T-helper 17 cell (primary cell): ENCODE measurements at places on chromosomes 5 and 9. TPM values are rescaled to one million over a fixed set of nuclear protein-coding genes. Genes with fewer than 3 reads are reported as not detected.

- H3K4me1 ChIP-seq = no peaks in the 10 kb centered on the region
- H3K27me3 ChIP-seq = peaks cover 25% of the 10 kb centered on the region
- H3K27ac ChIP-seq = no peak overlapping the region
- H3K4me3 ChIP-seq = no peak overlapping the region
Observed at GRCh38 chr5:169100735-169101075, 200.2 kb downstream of the SLIT3 start.

GRCh38 chr5:87007737-87008136 is 259.9 kb upstream of the RASA1 start:
- H3K27me3 ChIP-seq = peaks cover 5% of the 10 kb centered on the region
- H3K4me3 ChIP-seq = no peak overlapping the region
- H3K36me3 ChIP-seq = peaks cover 2% of the 10 kb centered on the region
- no peak overlapping the region for H3K27ac ChIP-seq

DNA sequence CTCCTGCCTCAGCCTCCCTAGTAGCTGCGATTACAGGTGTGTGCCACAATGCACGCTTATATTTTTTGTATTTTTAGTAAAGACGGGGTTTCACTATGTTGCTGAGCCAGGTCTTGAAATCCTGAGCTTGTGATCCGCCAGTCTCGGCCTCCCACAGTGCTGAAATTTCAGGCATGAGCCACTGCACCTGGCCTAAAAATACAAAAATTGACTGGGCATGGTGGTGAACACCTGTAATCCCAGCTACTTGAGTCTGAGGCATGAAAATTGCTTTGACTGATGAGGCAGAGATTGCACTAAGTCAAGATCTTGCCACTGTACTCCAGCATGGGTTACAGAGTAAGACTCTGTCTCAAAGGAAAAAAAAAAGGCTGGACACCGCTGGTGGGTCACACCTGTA is 13.1 kb upstream of the DYNC2I2 start:
- H3K4me3 ChIP-seq = no peak overlapping the region
- no peaks in the 10 kb centered on the region for H3K4me1 ChIP-seq
- no peak overlapping the region for H3K27ac ChIP-seq

- H3K4me3 ChIP-seq = no peak overlapping the region
- no peak overlapping the region for H3K27ac ChIP-seq
- H3K27me3 ChIP-seq = peaks cover 21% of the 10 kb centered on the region
- peaks cover 4% of the 10 kb centered on the region for H3K4me1 ChIP-seq
Observed at GRCh38 chr9:135239100-135239768, 151.8 kb downstream of the OLFM1 start.

- no peak for DNase-seq
- no peak overlapping the region for H3K27ac ChIP-seq
- H3K36me3 ChIP-seq = peaks cover 2% of the 10 kb centered on the region
Observed at GRCh38 chr5:141780240-141780951, 97.8 kb downstream of the PCDH1 start.

- no peak for DNase-seq
- H3K4me1 ChIP-seq = peaks cover 3% of the 10 kb centered on the region
- no peak overlapping the region for H3K27ac ChIP-seq
- no peaks in the 10 kb centered on the region for H3K36me3 ChIP-seq
Observed at GRCh38 chr5:107526270-107526937, 144.3 kb downstream of the EFNA5 start.

GRCh38 chr5:102561894-102562760 is 63.3 kb upstream of the SLCO6A1 start:
- peaks cover 15% of the 10 kb centered on the region for H3K27me3 ChIP-seq
- H3K27ac ChIP-seq = no peak overlapping the region
- H3K4me3 ChIP-seq = no peak overlapping the region
- DNase-seq = no peak
- H3K36me3 ChIP-seq = no peaks in the 10 kb centered on the region
- no peaks in the 10 kb centered on the region for H3K4me1 ChIP-seq

GRCh38 chr5:170636206-170636605 is 132.4 kb downstream of the KCNIP1 start:
- peaks cover 60% of the 10 kb centered on the region for H3K27me3 ChIP-seq
- H3K27ac ChIP-seq = no peak overlapping the region
- DNase-seq = no peak
- H3K4me1 ChIP-seq = peaks cover 25% of the 10 kb centered on the region
- no peaks in the 10 kb centered on the region for H3K36me3 ChIP-seq
- no peak overlapping the region for H3K4me3 ChIP-seq

DNA sequence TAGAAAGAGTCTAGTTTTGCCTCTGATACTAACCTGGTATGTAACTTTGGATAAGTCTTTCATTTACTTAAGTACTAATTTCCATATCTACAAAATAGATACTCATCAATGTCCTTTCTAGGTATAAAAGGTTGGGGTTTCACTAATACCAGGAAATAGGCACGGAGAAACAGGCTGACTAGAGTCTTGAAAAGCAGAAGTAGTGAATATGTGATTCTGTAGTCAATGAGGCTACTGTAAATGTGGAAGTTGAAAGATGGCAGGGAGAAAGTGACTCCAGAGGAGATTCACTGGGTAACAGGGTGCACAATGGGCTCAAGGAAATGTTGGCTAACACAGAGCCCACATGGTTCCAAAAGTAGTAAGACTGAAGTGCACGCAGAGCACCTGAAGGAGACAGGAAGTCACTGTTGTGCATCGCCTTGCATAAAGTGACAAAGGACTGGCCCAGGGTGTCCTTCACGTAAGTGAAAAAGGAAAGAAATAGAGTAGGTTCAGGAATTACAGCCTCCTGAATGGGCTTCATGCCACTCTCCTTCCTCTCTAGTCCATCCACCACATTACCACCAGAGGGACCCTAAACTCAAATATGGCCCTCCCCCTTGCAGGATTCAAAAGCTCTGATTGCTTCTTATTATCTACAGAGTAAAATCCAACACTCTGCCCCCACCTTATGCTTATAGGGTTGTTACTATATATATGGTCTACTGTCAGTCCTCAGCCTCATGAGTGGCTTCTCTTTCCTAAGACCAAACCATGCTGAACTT is 288.0 kb upstream of the SMARCA2 start:
- H3K27me3 ChIP-seq = peaks cover 30% of the 10 kb centered on the region
- H3K4me3 ChIP-seq = no peak overlapping the region
- peaks cover 2% of the 10 kb centered on the region for H3K36me3 ChIP-seq

DNA sequence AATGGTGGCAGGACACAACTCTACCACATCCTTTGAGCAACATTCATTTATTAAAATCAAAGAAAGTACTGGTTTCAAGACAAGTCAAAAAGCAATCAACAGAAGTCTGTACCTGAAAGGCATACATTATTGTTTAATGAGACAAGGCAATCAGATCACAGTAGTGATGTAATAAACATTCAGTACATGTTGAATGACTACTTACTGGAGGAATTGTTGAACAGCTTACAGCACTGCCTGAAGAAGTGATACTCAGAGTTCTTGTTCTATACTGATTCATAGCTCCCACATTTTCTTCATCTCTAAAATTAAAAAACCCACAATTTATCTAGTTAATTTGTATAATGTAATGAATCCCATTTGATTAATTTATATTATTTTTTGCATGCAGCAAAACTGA is 18.2 kb downstream of the RIOK2 start:
- H3K36me3 ChIP-seq = peaks cover 7% of the 10 kb centered on the region
- H3K27ac ChIP-seq = peak overlapping the region; percentile 63

DNA sequence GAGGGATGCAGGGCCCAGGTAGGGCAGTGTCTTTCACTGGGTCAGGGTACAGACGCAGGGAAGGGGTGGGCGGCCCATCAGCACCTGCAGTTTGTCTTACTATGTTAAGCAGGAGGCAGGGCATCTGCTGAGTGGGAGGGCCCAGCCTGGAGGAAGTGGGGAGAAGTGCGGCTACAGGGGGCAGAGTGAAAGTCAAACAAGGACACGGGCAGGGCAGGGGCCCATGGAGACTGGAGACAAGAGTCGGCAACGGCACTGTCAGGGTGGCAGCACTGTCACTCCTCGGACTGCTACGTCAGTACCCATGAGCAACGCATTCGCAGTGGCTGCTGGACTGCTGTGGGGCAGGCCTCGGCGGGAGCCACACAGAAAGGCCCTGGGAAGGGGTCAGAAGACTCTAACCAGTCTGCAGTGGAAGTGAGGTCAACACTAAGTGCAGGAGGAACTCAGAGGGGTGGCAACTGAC is 19.7 kb downstream of the CAMSAP1 start:
- peak overlapping the region; percentile 97 for H3K27ac ChIP-seq
- peaks cover 68% of the 10 kb centered on the region for H3K4me1 ChIP-seq
- peak overlapping the region; percentile 96 for H3K4me3 ChIP-seq
- H3K27me3 ChIP-seq = no peaks in the 10 kb centered on the region
- DNase-seq = peak; percentile 43
- no peaks in the 10 kb centered on the region for H3K36me3 ChIP-seq

GRCh38 chr5:172692981-172693380 is 51.9 kb downstream of the NEURL1B start:
- no peak for DNase-seq
- H3K27ac ChIP-seq = peak overlapping the region; percentile 53
- H3K4me1 ChIP-seq = peaks cover 17% of the 10 kb centered on the region

DNA sequence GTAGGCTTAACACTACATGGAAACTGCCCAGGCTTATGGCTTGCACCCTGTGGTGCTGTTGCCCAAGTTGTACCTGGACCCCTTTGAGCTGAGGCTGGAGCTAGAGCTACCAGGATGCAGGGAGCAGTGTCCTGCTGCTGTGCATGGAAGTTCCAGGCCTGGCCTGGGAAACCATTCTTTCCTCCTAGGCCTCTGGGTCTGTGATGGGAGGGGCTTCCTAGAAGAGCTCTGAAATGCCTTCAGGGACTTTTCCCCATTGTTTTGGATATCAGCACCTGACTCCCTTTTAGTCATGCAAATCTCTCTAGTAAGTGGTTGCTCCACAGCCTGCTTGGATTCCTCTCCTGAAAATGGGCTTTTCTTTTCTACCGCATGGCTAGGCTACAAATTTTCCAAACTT is 7.9 kb upstream of the HRH2 start:
- H3K27ac ChIP-seq = no peak overlapping the region
- DNase-seq = no peak
- H3K36me3 ChIP-seq = peaks cover 4% of the 10 kb centered on the region
- peaks cover 42% of the 10 kb centered on the region for H3K4me1 ChIP-seq
- H3K27me3 ChIP-seq = no peaks in the 10 kb centered on the region

DNA sequence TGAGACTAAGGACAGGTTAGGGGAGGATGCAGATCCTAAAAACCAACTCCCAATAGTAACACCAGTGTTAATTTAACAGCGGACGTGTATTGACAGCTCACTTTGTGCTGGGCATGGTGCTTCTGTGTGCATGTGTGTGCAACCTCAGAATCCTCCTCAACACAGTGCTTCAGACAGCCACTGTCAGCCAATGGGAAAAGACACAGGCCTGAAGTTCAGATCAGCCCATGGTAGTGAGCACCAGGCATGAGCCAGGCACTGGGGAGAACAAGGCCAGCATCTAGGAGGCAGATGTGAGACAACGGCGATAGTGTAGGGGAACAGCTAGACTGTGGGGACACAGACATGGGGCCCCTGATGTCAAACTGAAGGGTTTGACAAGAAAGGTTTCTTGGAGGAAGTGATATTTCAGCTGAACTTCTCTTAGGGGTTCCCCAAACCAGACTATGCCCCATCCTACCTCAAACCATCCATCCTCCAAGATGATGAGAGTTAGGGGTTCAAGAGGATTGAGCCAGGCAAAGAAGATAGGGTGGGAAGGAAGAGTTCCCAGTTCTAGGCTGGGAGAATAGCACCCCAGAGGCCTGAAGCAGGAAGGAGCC is 71.5 kb upstream of the PSD2 start:
- no peaks in the 10 kb centered on the region for H3K4me1 ChIP-seq
- DNase-seq = no peak
- no peaks in the 10 kb centered on the region for H3K36me3 ChIP-seq
- H3K4me3 ChIP-seq = no peak overlapping the region

DNA sequence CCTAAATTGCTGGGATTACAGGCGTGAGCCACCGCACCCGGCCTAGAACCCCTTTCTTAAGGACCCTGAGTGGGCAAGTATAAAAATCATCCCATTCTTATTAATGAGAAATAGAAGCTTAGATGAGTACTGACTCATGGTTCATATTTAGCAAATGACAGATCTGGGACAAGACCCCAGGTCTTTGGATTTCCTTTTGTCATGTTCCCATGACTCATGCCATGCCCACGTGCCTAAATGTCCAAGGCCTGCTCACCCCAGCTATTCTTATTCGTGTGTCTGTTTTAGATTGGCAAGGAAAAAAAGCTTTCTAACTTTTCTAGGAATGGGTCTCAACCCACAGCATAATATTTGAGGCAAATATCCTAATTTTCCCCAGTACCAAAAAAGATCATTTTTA is 57.7 kb upstream of the RPS23 start:
- no peak overlapping the region for H3K27ac ChIP-seq
- no peak overlapping the region for H3K4me3 ChIP-seq
- no peaks in the 10 kb centered on the region for H3K36me3 ChIP-seq
- DNase-seq = no peak
- no peaks in the 10 kb centered on the region for H3K4me1 ChIP-seq

DNA sequence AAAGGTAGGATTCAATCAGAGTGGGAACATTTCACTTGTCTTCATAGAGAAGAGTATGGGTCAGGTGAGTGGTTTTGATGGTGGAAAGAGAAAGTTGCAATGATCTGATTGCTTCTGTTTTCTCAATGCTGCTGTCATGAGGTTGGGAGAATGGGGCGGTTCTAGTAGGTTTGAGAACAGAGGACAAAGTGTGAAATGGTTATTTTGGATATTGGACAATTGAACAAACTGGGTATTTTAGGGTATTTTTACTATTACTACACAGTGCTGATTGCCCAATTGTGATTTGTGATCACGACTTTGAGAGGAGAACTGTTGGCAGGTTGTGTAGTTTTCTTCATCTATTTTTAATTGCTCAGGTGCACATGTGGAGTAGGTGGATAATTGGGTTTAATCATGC is 60.2 kb downstream of the COMMD10 start:
- no peaks in the 10 kb centered on the region for H3K27me3 ChIP-seq
- H3K27ac ChIP-seq = no peak overlapping the region
- H3K36me3 ChIP-seq = no peaks in the 10 kb centered on the region
- H3K4me3 ChIP-seq = no peak overlapping the region
- peaks cover 5% of the 10 kb centered on the region for H3K4me1 ChIP-seq

Gene GLDC
- not detected for total RNA-seq

Gene C5orf24
- 23.9 TPM for total RNA-seq

Gene RGMB
- total RNA-seq = 15.0 TPM

Gene UQCRQ
- 112 TPM for total RNA-seq

Gene GPRIN1
- total RNA-seq = 0.60 TPM

Gene THOC3
- 120 TPM for total RNA-seq
